ENCODE measurements at places on chromosomes 4 and X.
A peak's percentile ranks its signal among the peaks of the same experiment; 100 is the strongest.

- no peak for DNase-seq
These were observed 16.5 kb downstream of the MTHFD2L start for GRCh38 chr4:74174421-74174820.

DNA sequence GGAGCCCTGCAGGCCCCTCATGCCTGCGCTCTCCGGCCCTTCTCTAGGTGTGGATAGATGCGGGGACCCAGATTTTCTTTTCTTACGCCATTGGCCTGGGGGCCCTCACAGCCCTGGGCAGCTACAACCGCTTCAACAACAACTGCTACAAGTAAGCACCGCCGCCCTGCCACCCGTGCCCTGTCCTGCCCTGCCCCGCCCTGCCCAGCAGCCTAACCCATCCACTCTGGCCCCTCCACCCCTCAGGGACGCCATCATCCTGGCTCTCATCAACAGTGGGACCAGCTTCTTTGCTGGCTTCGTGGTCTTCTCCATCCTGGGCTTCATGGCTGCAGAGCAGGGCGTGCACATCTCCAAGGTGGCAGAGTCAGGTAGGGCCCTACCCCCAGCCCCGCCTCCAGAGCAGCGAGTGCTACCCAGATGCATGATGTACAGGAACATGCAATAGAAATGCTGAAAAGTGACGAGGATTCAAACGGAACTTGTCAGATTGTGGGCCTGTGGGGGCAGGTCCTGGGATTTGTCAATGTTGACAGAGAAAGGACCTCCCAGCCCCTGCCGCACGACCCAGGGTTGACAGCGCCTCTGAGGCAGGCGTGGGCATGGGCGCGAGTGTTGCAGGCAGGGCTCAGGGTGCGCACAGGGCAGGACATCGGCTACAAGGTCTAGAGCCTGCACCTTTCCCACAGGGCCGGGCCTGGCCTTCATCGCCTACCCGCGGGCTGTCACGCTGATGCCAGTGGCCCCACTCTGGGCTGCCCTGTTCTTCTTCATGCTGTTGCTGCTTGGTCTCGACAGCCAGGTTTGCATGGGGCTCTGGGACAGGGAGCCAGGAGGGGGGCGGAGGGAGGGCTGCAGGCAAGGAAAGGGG is 5.7 kb downstream of the SLC6A8 start:
- no peak for DNase-seq

DNA sequence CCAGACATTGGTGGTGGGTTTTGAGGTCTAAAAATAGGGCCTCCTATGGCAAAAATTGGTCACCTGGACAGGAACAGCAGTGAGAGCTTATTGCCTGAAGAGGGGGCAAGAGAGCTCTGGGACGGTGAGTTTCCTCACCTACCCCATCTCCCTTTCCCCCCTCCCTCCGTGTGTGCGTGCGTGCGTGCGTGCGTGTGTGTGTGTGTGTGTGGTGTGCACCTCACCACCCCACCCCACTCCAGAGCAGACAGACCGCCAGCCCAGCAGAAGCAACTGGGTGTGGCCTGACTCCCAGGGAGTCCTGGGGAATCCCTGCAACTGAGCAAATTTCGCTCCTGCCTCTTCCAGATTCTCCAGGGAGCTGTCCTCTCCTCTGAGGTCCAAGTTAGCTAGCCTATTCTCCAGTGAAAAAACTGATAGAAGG is 44.7 kb downstream of the PRPS1 start:
- peak; percentile 71 for DNase-seq

GRCh38 chrX:39484159-39485068 is 613.3 kb downstream of the BCOR start:
- no peak for DNase-seq

- DNase-seq = no peak
These were observed 107.8 kb upstream of the MYOZ2 start for GRCh38 chr4:119027811-119028210.

DNA sequence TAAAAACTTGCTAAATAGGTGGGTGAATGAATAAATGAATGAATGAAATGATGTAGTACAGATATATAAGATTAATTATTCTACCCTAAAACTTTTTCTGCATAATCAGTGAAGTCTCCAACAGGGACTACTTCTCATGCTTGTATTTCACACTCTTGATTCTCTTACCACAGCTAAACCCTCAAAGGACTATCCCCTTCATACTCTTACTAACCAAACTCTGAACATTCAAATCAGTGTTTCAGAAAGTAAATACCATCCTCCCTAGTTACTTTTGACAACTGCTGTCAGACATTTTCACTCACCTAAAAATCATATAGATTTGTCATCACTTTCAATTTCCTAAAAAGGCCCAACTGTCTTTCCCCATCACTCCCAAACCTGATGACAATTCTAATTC is 234.3 kb upstream of the HHIP start:
- no peak for DNase-seq
